D721Med (cell line): ENCODE measurements at places on chromosomes 1 and 21.

GRCh38 chr1:181189691-181190363 is 101.3 kb downstream of the IER5 start:
- peak; percentile 98 for DNase-seq

DNA sequence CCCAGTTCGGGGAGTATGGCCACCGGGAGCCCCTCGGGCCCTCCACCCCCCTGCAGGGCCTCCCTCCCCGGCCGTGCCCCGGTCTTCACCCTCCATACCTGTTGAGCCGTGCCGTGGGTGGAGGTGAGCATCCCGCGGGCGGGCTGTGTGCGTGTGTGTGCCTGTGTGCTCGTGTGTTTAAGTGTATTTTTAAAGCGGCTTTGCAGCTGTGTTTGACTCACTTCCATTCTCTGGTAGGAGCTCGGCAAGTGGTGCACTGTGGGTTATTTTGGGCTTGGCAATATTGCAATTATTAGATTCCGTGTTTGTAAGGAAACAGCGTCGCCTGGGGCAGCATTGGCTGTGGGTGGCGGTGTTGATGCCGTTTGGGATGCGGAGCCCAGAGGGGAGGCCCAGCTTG is 20.3 kb upstream of the PLCH2 start:
- no peak for DNase-seq

- DNase-seq = no peak
These were observed 31.9 kb downstream of the UBE4B start for GRCh38 chr1:10064416-10065343.

GRCh38 chr1:204377800-204378668 is 18.3 kb upstream of the PLEKHA6 start:
- no peak for DNase-seq

DNA sequence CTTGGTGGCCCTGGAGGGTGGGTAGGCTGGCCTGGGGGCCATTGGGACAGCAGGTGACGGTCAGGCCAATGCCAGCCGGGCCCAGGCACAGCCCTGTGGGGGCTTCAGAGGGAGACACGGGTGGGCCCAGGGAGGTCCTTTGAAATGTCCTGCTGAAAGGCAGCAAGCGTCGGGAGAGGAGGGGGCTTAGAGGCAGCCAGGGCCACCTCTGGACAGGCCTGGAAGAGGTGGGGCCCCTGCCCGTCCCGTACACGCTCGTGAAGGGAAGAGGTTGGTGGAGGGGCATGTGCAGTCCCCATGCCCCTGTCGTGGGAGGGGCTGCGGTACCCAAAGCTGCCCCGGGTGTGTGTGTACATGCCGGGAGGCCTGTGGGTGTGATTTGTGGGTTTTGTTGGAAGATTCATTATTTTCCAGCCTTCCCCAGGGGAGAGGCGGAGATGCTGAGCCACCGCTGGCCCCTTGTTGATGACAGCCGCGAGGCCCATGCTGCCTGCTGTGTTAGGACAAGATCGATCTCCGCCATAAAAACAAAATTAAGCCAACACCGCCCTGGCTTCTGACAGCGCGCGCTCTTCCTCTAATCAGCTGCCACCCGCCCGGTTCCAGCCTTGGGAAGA is 3.4 kb upstream of the PLCH2 start:
- no peak for DNase-seq

- no peak for DNase-seq
These were observed 250.2 kb downstream of the RRAGC start for GRCh38 chr1:38609166-38610025.

DNA sequence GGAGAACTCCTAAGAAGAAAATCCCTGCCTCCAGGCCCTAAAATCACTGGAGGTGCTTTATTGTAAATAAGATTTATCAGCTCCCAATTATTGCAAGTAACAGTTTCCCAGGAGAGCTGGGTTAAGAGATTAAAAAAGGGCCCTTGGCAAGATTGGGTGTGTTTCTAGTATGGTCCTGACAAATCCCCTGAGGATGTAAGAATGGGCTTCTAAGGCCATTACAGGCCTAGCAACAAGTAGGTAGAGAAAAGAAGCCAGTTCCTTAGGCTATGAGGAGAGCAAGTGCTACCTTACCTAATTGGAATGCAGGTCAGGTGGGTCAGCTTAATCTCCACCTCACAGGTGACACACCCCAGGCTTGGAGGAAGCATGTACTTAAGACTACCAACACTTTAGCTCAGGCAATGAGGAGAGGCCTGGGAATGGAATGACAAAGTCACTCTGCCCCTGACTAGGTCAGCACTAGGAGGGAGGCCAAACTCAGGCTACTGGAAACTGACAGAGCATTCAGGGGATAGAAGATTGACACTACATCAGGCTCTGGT is 6.8 kb upstream of the OTUD7B start:
- peak; percentile 63 for DNase-seq

- no peak for DNase-seq
These were observed 138.9 kb downstream of the TOMM20 start for GRCh38 chr1:234989479-234990327.

DNA sequence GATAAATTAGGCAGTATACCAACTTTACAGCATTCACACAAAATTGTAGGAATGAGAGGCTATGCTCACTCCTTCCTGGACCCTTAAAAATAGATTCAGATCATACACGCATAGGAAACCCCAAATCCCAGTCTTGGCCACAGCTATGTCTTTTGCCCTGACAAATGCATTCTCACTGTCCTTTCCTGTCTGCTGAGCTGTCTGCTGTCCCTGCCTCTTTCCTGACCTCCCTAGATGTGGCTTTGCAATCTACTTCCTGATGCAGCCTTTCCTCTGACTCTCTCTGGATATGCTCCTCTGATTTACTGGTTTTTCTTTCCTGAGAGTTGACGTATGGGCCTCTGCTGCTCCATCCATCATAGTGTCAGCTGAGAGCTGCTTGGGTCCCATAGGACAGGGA is 59.8 kb upstream of the SLC35F3 start:
- DNase-seq = no peak

GRCh38 chr1:112265931-112266330 is 130.1 kb upstream of the CTTNBP2NL start:
- DNase-seq = no peak

DNA sequence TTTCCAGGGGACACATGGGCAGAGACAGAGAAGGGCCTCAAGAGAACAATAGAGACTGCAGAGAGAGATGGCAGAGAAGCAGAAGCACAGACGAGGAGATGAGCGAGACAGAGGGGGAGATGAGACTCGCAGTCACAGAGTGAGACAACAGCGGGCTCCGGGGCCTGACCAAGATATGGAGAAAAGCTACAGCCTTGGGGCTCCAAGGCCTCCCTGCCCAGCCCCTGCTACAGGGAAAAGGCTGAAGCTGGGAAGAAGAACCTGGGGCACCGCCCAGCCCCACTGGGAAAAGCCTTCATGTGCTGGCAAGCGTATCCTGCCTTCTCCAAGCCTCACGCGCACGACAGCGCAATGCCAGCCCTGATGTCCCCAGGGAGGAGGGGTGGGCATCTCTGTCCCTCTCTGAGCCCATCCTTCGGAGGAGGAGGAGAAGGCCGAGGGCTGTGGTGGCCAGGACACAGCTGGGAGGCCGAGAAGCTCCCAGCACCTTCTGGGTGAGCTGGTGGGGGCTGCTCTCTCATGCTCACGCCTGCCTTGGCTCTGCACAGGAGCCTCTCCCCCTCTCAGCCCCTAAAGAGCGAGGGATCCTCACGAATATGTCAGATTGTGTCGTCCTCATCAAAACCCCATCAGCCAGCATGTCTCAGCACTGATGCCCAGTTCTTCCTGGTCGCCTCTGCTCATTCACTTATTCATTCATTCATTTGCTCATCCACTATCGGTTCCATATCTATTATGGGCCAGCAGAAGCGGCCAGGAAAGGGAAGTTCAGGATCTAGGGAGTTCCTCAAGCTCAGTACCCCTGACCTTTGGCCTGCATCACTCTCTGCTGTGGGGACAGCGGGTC is 56.6 kb downstream of the ACOT7 start:
- no peak for DNase-seq

GRCh38 chr1:95169548-95169947 is 52.4 kb downstream of the TLCD4 start:
- DNase-seq = no peak

- DNase-seq = no peak
These were observed 402.1 kb upstream of the B3GALT2 start for GRCh38 chr1:193588311-193589082.

GRCh38 chr1:156154317-156154749 is 948 bp downstream of the SEMA4A start:
- DNase-seq = no peak
